ENCODE measurements at places on chromosomes 6 and 20. TPM values are rescaled to one million over a fixed set of nuclear protein-coding genes. Genes with fewer than 3 reads are reported as not detected.

KIAA0408 gene
- not detected for total RNA-seq

TCP11 gene
- total RNA-seq: not detected

WASF1 gene
- 18.0 TPM for total RNA-seq

PRKN gene
- 1.3 TPM for total RNA-seq

COL19A1 gene
- total RNA-seq: not detected

PGBD1 gene
- 2.8 TPM for total RNA-seq

LRRC1 gene
- total RNA-seq: 16.4 TPM

ZBTB22 gene
- total RNA-seq: 15.0 TPM

LIN28B gene
- not detected for total RNA-seq

All from airway epithelial cell (primary cell).